ENCODE measurements at places on chromosomes 4 and X. TPM values are rescaled to one million over a fixed set of nuclear protein-coding genes. Genes with fewer than 3 reads are reported as not detected.

TNIP3 gene
- total RNA-seq, result 0.58 TPM

CD38 gene
- not detected for total RNA-seq

LCORL gene
- total RNA-seq, result 30.4 TPM

MAGEE2 gene
- total RNA-seq, result not detected

EDA2R gene
- total RNA-seq, result 0.09 TPM

HSFX4 gene
- total RNA-seq, result not detected

ETDA gene
- total RNA-seq, result not detected

MAOA gene
- 6.1 TPM for total RNA-seq

TEX11 gene
- not detected for total RNA-seq

ADH1A gene
- total RNA-seq, result not detected

GLOD5 gene
- total RNA-seq, result not detected

ADH1C gene
- total RNA-seq, result not detected

GRCh38 chr4:138275963-138276621 is 33.9 kb upstream of the SLC7A11 start:
- H3K4me1 ChIP-seq, result no peaks in the 10 kb centered on the region
- no peaks in the 10 kb centered on the region for H3K36me3 ChIP-seq
- H3K27me3 ChIP-seq, result no peaks in the 10 kb centered on the region
- H3K4me3 ChIP-seq, result no peak overlapping the region
- no peak for DNase-seq
- H3K27ac ChIP-seq, result no peak overlapping the region

GRCh38 chr4:131408102-131408501 is 1741.0 kb upstream of the PCDH10 start:
- no peak overlapping the region for H3K27ac ChIP-seq
- H3K4me3 ChIP-seq, result no peak overlapping the region
- no peaks in the 10 kb centered on the region for H3K36me3 ChIP-seq
- DNase-seq, result no peak

DNA sequence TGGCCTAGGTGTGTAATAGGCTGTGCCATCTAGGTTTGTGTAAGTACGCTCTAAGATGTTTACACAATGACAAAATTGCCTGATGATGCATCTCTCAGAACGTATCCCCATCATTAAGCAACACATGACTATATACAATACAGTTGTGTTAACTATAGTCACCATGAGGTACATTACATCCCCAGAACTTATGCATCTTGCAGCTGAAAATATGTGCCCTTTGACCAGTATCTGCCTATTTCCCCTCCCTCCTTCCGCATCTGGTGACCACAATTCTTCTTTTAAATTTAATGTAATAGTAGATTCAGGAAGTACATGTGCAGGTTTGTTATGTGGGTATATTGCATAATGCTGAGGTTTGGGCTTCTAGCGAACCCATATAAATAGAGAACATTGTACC is 239.8 kb upstream of the IL1RAPL1 start:
- no peak overlapping the region for H3K27ac ChIP-seq
- no peak for DNase-seq
- no peak overlapping the region for H3K4me3 ChIP-seq
- no peaks in the 10 kb centered on the region for H3K36me3 ChIP-seq
- no peaks in the 10 kb centered on the region for H3K27me3 ChIP-seq

DNA sequence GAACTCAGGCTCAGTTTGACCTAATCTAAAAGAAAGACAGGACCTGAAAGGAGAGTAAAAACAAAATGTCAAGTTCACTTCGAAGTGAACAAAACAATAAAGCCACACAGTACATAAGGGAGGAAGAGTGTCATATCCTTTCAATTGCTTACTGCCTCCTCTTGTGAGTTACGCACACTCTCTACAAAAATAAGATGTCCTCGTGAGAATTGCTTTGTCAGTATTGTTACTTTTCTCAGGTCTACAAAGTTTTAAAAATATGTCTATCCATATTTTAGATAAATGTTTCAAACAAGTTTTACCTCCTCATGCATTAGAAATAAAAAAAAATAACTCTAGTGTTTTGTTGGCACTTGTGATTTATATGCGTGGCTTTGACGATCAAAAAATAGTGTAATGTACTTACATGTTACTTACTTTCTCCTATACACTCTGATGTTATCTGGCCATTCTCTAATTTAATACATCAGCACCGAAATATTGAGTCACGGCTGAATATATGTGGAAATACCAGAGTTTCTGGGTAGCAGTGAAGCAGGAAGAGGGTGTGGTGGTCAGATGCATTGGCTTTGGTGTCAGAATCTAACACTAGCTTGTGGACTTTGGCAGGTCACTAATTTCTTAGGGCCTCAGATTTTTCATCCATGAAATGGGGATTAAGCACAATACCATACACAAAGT is 8.1 kb upstream of the MRPL1 start:
- H3K4me1 ChIP-seq, result no peaks in the 10 kb centered on the region
- no peak overlapping the region for H3K27ac ChIP-seq
- H3K36me3 ChIP-seq, result no peaks in the 10 kb centered on the region

DNA sequence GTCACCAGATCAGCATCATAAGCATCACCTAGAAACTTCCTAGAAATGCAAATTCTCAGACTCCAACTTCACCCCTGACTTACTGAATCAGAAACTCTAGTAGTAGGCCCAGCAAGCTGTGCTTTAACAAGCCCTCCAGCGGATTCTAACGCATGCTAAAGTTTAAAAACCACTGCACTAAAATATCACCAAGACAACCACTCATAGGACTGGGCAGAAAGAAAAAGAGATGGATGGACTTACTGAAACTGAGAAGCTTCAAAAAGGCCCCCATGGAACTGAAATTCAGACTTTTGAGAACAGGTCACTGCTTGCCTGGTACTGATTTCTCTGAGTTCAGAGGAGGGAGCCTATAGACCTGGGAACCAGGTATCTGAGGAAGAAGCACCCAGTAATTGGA is 40.1 kb downstream of the FAM241A start:
- no peak for DNase-seq
- no peaks in the 10 kb centered on the region for H3K27me3 ChIP-seq
- no peak overlapping the region for H3K27ac ChIP-seq
- H3K4me1 ChIP-seq, result no peaks in the 10 kb centered on the region

GRCh38 chr4:140466146-140466545 is 31.9 kb downstream of the MGAT4D start:
- DNase-seq, result no peak
- H3K4me1 ChIP-seq, result no peaks in the 10 kb centered on the region
- H3K36me3 ChIP-seq, result no peaks in the 10 kb centered on the region
- H3K4me3 ChIP-seq, result no peak overlapping the region
- H3K27ac ChIP-seq, result no peak overlapping the region

GRCh38 chr4:155173371-155173770 is 35.1 kb upstream of the NPY2R start:
- no peak overlapping the region for H3K27ac ChIP-seq
- H3K36me3 ChIP-seq, result no peaks in the 10 kb centered on the region
- DNase-seq, result peak; percentile 3
- no peaks in the 10 kb centered on the region for H3K27me3 ChIP-seq
- no peaks in the 10 kb centered on the region for H3K4me1 ChIP-seq
- H3K4me3 ChIP-seq, result no peak overlapping the region

- H3K4me3 ChIP-seq, result no peak overlapping the region
- H3K36me3 ChIP-seq, result no peaks in the 10 kb centered on the region
- peaks cover 6% of the 10 kb centered on the region for H3K4me1 ChIP-seq
- no peaks in the 10 kb centered on the region for H3K27me3 ChIP-seq
Measured at GRCh38 chr4:83767067-83767466, 231.2 kb downstream of the GPAT3 start.

DNA sequence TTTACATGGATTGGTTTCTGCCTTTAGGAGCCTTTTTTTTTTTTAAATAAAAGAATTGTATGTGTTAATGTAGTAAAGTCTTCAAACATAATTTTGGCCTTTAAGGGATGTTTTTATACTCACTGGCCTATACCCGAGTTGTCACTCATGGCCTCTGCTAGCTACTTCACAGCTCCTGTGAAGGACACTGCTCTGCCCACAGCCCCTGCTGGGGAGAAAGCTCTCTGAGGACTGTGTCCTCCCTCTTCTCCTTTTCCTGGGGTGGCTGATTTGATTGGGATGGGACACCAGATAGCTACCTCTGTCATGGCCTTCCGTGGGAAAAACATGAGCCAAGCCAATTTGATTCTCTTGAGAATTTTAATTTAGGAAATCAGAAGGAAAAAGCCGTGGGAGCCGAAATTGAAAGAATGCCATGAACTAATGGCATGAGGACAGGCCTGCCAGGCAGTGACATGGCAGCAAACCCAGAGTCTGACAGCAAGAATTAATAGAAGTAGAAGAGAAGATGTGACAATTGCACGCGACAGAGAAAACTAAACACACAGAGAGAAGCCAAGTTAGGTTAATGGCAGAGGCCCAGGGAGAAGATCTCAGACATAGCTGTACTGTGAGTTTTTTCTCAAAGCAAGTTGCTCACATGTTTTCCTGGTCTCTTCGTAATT is 81.4 kb downstream of the ARHGAP10 start:
- no peaks in the 10 kb centered on the region for H3K27me3 ChIP-seq
- H3K4me3 ChIP-seq, result no peak overlapping the region
- no peak for DNase-seq
- no peaks in the 10 kb centered on the region for H3K36me3 ChIP-seq

- no peaks in the 10 kb centered on the region for H3K4me1 ChIP-seq
- no peaks in the 10 kb centered on the region for H3K36me3 ChIP-seq
- no peak overlapping the region for H3K27ac ChIP-seq
- no peak overlapping the region for H3K4me3 ChIP-seq
- no peak for DNase-seq
- no peaks in the 10 kb centered on the region for H3K27me3 ChIP-seq
Measured at GRCh38 chr4:33467291-33467690, 2747.1 kb downstream of the PCDH7 start.

- H3K4me3 ChIP-seq, result no peak overlapping the region
- no peak overlapping the region for H3K27ac ChIP-seq
- DNase-seq, result no peak
Measured at GRCh38 chr4:151198748-151199147, 78.2 kb upstream of the PRSS48 start.

DNA sequence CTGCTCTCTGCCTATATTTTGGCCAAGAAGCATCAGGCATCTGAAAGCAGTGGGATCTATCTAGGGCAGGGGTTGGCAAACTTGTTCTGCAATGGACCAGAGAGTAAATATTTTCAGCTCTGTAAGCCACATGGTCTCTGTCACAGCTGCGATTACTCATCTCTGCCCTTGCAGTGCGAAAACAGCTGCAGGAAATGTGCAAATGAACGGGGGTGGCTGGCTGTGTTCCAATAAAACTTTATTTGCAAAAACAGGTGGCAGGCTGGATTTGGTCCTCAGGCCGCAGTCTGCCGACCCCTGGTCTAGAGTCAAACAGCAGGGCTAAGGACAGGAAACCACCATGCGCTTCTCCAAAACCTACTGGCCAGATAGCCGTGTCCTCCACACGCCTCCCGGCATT is 48.6 kb downstream of the ACOX3 start:
- no peak overlapping the region for H3K27ac ChIP-seq
- peaks cover 6% of the 10 kb centered on the region for H3K4me1 ChIP-seq
- no peak overlapping the region for H3K4me3 ChIP-seq

- H3K4me3 ChIP-seq, result no peak overlapping the region
- no peaks in the 10 kb centered on the region for H3K36me3 ChIP-seq
- DNase-seq, result no peak
Measured at GRCh38 chrX:130263016-130263415, 5.7 kb downstream of the ZNF280C start.

DNA sequence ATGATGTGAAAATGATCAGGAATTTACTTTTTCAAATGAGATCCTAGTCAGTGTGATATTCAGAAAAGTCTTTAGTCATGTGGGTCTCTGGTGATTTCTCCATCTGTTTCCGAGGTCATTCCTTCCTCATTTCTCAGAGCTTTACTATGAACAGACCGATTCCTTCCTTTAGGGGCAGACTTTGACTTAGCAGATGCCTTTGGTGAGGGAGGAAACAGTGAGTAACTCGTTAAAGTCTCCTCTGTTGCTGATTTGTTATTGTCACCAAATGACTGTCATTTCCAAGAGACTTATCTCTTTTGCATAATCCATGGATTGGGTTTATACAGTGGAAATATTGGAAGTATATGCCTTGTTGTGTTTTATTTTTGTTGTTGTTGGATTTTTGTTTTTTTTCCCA is 76.2 kb upstream of the CD99 start:
- DNase-seq, result peak; percentile 73
- peaks cover 23% of the 10 kb centered on the region for H3K4me1 ChIP-seq
- H3K27me3 ChIP-seq, result no peaks in the 10 kb centered on the region
- no peak overlapping the region for H3K4me3 ChIP-seq

GRCh38 chr4:114383067-114383466 is 215.5 kb upstream of the UGT8 start:
- H3K4me3 ChIP-seq, result no peak overlapping the region
- DNase-seq, result no peak
- no peaks in the 10 kb centered on the region for H3K36me3 ChIP-seq
- H3K27ac ChIP-seq, result no peak overlapping the region
- peaks cover 6% of the 10 kb centered on the region for H3K4me1 ChIP-seq
- H3K27me3 ChIP-seq, result no peaks in the 10 kb centered on the region

DNA sequence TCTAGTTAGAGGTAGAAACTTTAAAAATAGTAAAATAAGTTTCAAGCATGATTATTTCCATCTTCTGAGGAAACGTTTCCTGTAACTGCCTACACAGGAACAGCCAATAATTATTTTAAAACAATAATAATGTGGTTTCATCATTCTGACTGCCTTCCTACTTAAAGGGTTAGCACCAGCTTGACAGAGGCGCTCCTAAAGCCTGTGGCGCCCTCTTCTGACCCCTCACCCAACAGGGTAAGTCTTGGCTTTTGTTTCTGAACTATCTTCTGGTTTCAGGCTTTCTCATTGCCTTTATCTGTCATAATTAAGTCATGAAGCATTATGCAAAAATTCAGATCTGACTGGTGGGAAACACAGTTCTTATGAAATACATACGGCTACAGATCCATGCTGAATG is 96.7 kb downstream of the ITM2A start:
- peaks cover 50% of the 10 kb centered on the region for H3K4me1 ChIP-seq
- no peaks in the 10 kb centered on the region for H3K36me3 ChIP-seq
- peak overlapping the region; percentile 90 for H3K27ac ChIP-seq

DNA sequence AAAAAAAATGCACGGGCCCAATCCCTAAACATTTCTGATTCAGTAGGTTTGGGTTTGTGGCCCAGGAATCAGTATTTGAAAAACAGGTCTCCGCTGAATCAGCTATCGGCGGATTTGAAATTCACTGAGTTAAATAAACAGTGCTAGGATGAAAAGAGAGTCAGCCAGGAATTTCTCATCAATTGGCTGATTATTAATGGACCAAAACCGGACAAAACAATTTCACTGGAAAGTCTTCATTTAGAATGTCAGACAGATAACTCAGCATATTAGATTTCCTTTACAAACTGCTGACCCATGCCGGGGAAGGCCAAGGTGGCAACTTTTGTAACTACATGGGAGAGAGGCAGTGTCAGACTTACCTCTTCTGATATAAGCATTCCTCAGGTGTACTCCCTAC is 99.4 kb upstream of the LSM6 start:
- peaks cover 16% of the 10 kb centered on the region for H3K27me3 ChIP-seq
- H3K4me1 ChIP-seq, result no peaks in the 10 kb centered on the region
- no peak overlapping the region for H3K4me3 ChIP-seq
- no peak for DNase-seq
- no peak overlapping the region for H3K27ac ChIP-seq
- no peaks in the 10 kb centered on the region for H3K36me3 ChIP-seq

GRCh38 chr4:120156120-120156718 is 89.6 kb upstream of the MAD2L1 start:
- no peak overlapping the region for H3K27ac ChIP-seq
- H3K36me3 ChIP-seq, result no peaks in the 10 kb centered on the region
- H3K27me3 ChIP-seq, result no peaks in the 10 kb centered on the region
- peak; percentile 73 for DNase-seq
- H3K4me1 ChIP-seq, result no peaks in the 10 kb centered on the region

GRCh38 chr4:8854931-8855330 is 16.7 kb downstream of the HMX1 start:
- no peaks in the 10 kb centered on the region for H3K4me1 ChIP-seq
- H3K27me3 ChIP-seq, result peaks cover 60% of the 10 kb centered on the region
- H3K36me3 ChIP-seq, result no peaks in the 10 kb centered on the region
- peak; percentile 41 for DNase-seq
- no peak overlapping the region for H3K27ac ChIP-seq

Measured in A673 (cell line).